ELR (cell line): ENCODE measurements at places on chromosomes 6 and 20.

- DNase-seq: no peak
Measured at GRCh38 chr6:87675004-87675681, 26.9 kb downstream of the AKIRIN2 start.

- no peak for DNase-seq
Measured at GRCh38 chr20:22829356-22829755, 205.8 kb upstream of the SSTR4 start.

- DNase-seq: no peak
Measured at GRCh38 chr6:139381216-139381865, 6.9 kb upstream of the CITED2 start.

DNA sequence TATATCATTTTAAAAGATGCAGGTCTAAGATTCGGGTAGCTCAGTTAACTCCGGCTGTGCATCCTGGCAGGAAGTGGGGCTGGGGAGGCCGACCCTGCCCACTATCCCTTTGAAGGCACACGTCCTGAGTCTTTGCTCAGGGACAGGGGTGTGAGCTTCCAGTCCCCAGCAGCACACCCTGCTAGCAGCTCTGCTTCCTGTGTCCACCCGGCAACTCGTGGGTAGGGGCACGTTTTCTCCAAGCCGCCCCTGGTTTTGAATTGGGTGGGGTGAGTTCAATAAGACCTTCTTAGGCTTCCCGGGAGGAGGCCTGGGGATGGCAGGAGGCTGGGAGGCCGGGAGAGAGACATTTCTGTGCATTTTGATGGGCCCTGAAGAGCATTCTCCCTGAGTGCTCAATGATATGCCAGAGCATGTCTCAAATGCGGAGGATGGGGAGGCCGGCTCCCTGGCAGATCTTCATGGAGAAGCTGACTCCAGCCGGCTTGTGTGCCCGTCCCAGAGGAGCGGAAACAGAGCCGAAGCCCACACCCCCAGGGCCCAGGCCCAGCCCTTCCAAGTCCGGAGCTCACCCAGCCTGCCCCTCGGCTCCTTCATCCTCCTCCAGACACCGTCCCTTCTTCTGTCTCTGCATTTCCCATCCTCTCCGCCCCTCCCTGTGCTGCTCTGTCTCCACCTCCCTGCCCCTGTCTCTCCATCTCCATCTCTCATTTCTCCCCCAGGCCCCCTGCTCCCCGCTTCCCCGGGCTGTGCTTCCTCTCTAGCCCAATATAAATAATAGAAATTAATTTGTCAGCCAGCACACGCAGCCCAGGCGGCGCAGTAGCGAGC lies 36.3 kb upstream of the ZFAND3 start:
- DNase-seq: peak; percentile 39

GRCh38 chr6:105345506-105345905 lies 57.4 kb downstream of the PREP start:
- DNase-seq: no peak

DNA sequence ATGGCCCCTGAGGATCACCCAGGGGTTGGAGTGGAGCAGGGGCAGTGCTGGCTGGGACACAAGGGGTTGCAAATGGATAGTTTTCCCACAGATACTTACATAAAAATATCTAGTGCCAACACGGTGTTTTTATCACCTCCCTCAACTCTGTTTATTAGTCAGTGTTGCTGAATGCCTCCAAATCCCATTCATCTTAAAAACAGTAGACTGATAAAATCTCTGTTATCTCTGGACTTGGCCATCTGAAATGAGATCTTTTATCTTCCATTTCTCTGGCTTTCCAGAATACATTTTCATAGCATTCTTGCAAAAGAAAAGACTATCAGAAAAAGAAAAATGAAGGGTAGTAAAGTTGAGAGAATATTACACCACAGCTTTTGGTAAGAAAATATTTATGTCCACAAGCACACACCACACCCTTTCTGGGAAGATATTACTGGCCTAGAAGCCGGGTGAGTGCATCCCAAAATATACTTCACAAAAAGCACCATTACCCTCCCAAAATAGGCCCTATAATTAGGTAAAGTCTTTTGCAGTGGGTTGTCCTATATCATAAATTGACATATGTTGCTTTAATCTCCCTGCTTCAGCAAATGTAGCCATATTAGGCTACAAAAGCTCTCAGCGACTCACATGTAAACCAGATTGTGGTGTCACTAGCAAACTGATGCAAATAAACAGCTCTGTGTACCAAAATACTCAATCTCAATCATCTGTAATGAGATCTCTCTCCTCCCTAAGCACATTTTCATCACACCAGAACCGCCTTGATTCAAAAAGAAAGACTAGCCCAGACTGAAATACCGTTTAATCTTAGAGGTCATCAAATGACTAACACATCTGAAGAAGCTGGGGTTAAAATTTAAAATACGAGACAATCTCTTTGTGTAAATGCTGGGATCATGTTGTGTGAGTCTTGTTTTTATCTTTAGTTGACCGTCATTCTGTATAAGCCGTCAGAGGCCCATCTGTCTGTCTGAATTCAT lies 96.7 kb downstream of the FYN start:
- no peak for DNase-seq

GRCh38 chr20:62409931-62410745 lies 3.1 kb upstream of the CABLES2 start:
- DNase-seq: peak; percentile 47

- no peak for DNase-seq
Measured at GRCh38 chr20:58173930-58174707, 54.3 kb downstream of the ANKRD60 start.

- DNase-seq: no peak
Measured at GRCh38 chr6:122821095-122821494, 32.0 kb downstream of the SMPDL3A start.

GRCh38 chr6:97059473-97059872 lies 134.9 kb downstream of the KLHL32 start:
- peak; percentile 64 for DNase-seq

DNA sequence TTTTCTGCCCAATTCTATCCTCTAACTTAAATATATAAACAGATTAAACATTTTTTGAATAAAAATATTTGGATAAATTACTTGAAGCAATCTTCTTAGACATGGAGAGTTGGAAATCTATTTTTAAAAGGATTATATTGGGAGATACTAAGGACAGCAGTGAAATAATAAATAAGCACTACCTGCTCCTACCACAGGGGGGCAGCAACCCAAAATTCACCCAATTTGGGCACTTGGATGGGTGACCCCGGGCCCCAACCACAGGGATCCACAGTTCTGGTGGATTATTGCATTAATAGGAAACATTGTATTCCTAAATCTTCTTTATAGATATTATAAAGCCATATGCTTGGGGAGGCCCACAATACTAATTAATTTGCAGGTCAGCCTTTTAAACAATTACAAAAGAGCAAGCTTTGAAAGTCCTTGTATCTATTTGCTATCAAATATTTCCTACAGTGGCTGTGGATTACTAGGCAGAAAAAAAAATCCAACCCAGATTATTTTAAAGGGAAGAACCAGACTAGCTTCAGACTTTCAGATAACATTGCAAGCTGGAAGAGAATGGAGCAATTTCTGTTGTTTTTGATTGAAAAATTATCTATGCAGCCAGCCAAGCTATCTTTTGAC lies 66.4 kb upstream of the PDE10A start:
- DNase-seq: peak; percentile 9

- DNase-seq: no peak
Measured at GRCh38 chr6:138774370-138774769, 801 bp downstream of the CCDC28A start.

DNA sequence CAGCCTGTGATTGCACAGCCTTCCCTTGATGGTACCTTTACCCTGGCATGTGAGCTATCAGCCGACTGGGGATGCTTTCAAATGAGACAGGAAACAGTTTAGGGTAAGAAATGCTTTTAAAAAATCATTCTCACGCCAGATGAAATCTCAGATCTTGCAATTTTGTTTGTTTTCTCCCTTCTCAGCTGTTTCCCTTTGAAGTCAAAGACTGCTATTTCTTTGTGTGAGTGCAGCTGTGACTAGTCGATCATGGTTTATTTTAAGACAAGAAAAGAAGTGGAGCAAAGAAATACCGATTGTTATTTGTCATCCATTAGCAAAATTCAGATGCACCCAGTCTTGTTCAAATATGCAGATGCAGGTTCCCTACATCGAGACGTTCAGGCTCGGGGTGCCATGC lies 489.7 kb downstream of the QKI start:
- no peak for DNase-seq

GRCh38 chr6:84522135-84522549 lies 242.3 kb downstream of the TBX18 start:
- DNase-seq: peak; percentile 90

DNA sequence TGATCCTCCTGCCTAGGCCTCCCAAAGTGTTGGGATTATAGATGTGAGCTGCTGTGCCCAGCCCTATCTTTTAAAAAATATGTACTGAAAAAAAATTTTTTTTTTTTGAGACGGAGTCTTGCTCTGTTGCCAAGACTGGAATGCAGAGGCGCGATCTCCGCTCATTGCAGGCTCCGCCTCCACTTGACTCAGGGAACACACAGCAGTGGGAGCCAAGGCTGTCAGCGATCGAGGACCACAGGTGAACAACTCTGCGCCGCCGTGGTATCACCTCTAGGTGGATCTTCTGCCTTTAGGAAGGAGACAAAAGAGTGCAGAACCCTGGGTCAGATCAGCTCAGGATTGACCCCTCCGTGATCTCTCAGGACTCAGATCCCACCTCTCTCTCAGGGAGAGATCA lies 13.7 kb downstream of the RAET1E start:
- no peak for DNase-seq

- DNase-seq: no peak
Measured at GRCh38 chr6:68127074-68127473, 508.0 kb upstream of the ADGRB3 start.

DNA sequence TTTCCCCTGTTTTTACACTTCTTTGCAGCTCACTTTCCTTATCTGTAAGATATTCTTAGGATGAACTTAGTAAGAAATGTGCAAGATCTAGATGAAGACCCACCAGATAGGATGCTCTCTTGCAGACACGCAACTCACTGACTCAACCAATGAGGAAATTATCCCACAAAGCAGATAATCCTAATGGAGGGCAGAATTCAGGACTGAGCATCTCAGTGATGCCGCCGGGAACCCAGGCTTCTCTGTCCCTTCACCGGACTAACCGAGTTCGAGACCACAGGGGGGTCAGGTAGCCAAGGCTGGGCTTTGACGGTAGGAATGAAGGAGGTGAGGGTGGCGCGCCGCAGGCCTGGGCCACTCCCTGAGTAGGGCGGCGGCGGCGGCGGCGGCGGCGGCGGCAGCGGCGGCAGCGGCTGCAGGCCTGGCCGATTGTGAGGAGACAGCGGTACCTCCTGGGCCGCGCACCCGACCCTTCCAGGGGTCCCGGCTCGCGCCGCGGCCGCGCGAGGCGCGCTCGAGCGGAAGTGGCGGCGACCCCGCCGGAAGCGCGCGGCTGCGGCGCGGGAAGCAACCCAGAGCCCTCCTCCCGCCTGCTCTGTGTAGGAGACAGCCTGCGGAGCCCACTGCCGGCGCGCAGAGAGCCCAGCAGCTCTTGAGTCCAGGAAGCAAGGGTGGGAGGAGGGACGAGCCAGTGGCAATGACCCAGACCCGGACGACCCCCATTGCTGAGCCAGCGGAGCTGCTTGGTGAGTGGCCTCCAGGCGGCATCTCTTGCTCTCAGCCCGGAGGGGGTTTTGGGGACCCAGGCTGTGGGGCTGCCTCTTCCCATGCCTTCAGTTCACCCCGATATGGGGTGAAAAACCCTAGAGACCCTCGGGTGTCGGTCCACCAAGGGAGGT lies at the start of gene KHDC1:
TSS of gene KHDC1 (minus strand) at position 526 of the 899 bp plus-strand sequence. CDS start 20,679 bp downstream, outside the sequence.
- DNase-seq: peak; percentile 76

DNA sequence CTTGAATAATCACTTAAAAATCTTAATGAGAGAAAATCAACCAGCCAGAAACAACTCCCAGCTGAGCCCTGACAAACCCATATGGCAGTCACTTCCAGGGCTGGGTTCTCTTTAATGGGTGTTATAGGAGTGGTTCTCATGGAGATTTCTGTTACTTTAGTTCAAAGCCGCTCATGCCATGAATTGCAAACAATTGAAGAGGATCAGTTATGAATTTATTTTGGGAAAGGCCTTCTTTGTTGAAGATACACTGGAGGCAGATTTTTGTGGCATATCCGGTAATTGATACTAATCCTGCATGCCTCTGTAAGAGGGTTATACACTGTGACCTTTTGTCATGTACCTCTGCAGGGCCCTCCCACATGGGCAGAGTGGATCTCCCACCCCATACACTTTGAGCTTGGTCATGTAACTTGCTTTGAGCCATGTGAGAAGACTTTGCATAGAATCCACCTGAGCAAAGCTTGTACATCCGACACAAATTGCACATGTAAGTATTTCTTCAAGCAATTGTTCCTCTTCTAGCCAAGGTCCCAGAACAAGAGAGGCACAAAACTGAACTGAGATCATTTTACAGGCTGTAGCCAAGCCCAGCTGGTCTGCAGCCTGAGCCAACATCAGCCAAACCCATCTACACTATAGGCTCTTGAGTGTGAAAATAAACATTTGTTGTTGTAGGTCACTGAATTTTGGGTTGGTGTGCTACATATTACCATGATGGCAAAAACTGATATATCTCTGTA lies 492.3 kb downstream of the PREX1 start:
- DNase-seq: no peak

- no peak for DNase-seq
Measured at GRCh38 chr20:26208296-26209091, 511.8 kb upstream of the ZNF337 start.

- no peak for DNase-seq
Measured at GRCh38 chr20:48609491-48609978, 218.3 kb downstream of the PREX1 start.

- DNase-seq: peak; percentile 79
Measured at GRCh38 chr6:47111685-47112084, 69.6 kb upstream of the ADGRF1 start.

GRCh38 chr20:13222319-13222716 lies 1.2 kb downstream of the ISM1 start:
- DNase-seq: no peak

GRCh38 chr6:30887901-30888815 lies 3.8 kb downstream of the DDR1 start:
- DNase-seq: peak; percentile 81

DNA sequence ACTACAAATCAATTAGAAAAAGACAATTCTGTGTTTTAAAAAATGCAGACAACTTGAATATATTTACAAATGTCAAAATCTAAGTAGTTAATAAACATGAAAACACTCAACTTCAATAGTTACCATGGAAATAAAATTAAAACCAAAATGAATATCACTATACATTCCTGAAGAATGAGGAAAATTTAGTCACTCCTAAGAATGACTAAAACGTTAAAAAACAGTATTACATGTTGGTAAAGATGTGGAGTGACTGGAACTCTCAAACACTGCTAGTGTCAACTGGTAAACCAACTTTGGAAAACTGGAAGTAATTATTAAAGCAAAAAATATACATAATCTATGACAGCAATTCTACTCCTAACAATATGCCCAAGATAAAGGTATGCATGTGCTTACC lies 36.3 kb downstream of the AHI1 start:
- DNase-seq: peak; percentile 21

DNA sequence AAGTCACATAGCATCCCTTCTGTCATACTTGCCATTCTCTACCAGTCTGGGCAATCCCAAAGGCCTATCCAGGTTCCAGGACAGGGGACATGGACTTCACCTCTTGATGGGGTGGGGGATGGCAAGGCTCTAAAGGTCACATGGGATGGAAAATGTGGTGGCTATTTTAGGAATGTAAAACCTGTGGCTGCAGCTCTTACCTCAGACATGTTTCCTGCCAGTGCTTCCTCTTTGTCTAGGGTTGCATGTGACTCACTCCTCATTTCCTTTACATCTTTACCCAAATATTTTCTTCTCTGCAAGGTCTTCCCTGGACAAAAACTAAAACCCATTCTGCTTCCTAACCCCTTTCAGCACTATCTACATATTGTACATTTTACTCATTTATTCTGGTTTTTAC lies 135.7 kb downstream of the BTBD3 start:
- peak; percentile 73 for DNase-seq
